Peyer's patch (tissue), 4 donors: ENCODE measurements at places on chromosomes 6 and 20. TPM values are rescaled to one million over a fixed set of nuclear protein-coding genes. Genes with fewer than 3 reads are reported as not detected.

SLC17A3 gene
- total RNA-seq = not detected

PHACTR3 gene
- 14.9 TPM for total RNA-seq

KCNK15 gene
- not detected for total RNA-seq

MRS2 gene
- 29.6 TPM for total RNA-seq

PROCR gene
- 30.3 TPM for total RNA-seq

TUBB1 gene
- total RNA-seq = not detected

CAP2 gene
- total RNA-seq = 2.5 TPM

TMEM200A gene
- 8.7 TPM for total RNA-seq

L3MBTL1 gene
- total RNA-seq = 37.4 TPM

TFAP2B gene
- total RNA-seq = not detected

PPIL6 gene
- total RNA-seq = 0.27 TPM

TNNC2 gene
- not detected for total RNA-seq

GRCh38 chr20:4435671-4436455 lies 285.8 kb upstream of the PRND start:
- no peak overlapping the region for H3K27ac ChIP-seq
- no peaks in the 10 kb centered on the region for H3K27me3 ChIP-seq
- H3K4me1 ChIP-seq = no peaks in the 10 kb centered on the region
- DNase-seq = no peak

GRCh38 chr6:1657116-1657770 lies 47.5 kb downstream of the FOXC1 start:
- H3K4me3 ChIP-seq = no peak overlapping the region
- H3K27ac ChIP-seq = no peak overlapping the region
- no peaks in the 10 kb centered on the region for H3K4me1 ChIP-seq
- no peaks in the 10 kb centered on the region for H3K36me3 ChIP-seq
- H3K27me3 ChIP-seq = no peaks in the 10 kb centered on the region

DNA sequence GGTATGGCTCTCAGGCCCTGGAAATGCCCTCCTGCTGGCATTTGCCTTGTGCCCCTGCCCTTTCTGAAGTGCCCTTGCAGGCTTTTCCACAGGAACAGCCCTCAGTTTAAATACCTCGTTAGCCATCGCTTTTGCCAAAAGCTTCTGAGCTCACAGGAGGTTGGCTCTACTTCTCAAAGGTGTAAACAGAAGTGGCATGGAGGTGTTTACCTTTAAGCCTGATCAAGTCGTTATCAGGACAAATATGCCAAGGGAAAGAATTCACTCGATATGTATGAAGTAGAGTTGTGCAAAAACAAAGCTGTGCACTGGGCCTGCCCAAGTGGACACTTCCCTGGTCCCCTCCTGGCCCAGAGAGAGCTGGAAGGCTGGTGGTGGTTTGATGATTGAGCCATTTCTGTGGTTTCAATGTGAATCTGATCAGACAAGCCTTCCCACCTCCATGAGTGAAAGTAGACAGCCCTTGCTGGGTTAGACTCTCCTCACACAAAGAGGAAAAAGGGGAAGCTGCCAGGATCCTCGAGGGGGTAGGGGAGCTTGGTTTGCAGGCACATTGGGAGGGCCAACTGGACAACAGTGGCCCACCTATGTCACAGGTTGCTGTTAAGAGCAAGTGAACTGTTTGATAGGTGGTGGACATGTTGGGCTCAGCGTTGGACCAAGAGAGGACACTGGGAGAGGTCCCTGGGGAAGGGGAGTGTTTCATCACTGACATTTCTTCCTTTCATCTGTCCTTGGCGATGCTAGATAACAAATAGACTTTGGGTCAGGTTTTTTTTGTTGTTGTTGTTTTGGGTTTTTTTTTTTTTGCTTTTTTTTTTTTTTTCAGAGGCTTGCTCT lies 98.7 kb downstream of the ZDHHC14 start:
- DNase-seq = no peak
- no peak overlapping the region for H3K27ac ChIP-seq
- H3K4me1 ChIP-seq = no peaks in the 10 kb centered on the region
- no peaks in the 10 kb centered on the region for H3K36me3 ChIP-seq

DNA sequence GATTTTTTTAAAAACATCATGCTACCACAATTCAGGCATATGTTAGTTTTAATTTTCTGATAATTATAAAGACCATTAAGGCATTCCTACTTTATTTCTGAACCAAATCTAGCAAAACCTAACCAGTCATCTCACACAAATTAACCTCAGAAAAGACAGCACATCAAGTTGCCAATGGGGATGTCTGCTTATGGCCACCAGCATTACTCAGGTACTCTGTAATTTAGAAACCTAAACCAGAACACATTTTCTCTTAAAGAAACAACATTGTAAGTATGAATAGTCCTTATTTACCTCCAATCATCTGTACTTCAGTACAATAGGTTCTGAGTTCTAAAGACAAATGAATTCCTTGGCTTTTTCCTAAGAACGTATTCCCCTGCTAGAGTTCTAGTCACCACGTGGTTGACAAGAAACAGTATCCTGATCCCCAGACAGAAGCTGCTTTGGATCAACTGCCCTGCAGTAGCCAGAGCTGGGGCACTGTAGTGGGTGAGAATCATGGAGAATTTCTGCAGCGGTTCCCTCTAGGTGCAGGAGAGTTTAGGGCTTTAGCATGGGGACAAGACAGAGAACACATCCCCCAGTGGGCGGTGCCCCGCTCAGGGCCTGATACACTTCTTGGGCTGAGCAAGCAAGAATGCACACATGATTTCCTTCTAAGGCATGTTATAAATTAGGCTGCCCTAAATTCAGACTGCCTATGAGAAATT lies 15.4 kb downstream of the GCLC start:
- no peak for DNase-seq
- H3K4me1 ChIP-seq = no peaks in the 10 kb centered on the region
- no peaks in the 10 kb centered on the region for H3K36me3 ChIP-seq
- no peak overlapping the region for H3K4me3 ChIP-seq

DNA sequence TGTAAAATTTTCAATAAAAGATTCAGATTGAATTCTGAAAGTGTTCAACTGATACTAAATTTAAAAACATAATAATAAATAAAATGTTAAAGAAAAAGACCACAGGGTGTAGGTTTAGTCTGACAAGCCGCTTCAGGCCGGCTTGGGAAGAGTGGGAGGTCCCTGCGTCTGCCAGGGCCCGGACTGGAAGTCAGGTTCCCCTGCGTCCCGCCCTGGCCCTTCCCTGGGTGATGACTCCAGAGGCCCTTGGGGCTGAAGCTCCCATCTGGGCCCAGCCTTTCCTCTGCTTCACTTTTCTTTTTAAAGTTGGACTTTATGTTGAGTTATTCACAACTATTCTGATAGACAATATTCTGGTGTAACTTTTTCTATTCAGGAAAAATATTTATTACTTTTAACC lies 93.3 kb downstream of the SMOC2 start:
- no peaks in the 10 kb centered on the region for H3K4me1 ChIP-seq
- no peaks in the 10 kb centered on the region for H3K36me3 ChIP-seq
- no peak overlapping the region for H3K4me3 ChIP-seq
- no peak for DNase-seq

GRCh38 chr6:100235631-100236030 lies 229.1 kb downstream of the SIM1 start:
- no peaks in the 10 kb centered on the region for H3K27me3 ChIP-seq
- H3K4me3 ChIP-seq = no peak overlapping the region
- no peak for DNase-seq
- no peaks in the 10 kb centered on the region for H3K4me1 ChIP-seq
- H3K36me3 ChIP-seq = no peaks in the 10 kb centered on the region

DNA sequence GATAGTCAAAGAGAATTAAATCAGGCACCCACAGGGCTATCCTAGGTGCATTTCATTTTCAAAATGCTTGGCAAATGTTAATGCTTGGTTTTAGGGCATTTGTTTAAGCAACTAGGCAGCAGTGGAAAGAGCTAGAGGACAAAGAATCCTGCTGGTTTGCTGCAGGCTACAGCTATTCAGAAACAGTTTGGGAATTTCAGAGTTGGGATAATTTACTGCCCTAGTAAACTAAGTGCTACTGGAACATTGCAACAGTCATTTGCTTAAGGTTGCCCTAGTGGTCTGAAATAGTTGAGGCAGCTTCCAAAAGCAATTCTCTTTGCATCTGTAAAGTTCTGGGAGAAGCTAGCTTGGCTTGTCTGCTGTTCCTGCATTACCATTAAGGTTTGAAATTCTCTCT lies 312.7 kb downstream of the LAMA2 start:
- no peak overlapping the region for H3K27ac ChIP-seq
- H3K4me1 ChIP-seq = no peaks in the 10 kb centered on the region
- H3K27me3 ChIP-seq = no peaks in the 10 kb centered on the region
- no peak for DNase-seq
- H3K4me3 ChIP-seq = no peak overlapping the region

DNA sequence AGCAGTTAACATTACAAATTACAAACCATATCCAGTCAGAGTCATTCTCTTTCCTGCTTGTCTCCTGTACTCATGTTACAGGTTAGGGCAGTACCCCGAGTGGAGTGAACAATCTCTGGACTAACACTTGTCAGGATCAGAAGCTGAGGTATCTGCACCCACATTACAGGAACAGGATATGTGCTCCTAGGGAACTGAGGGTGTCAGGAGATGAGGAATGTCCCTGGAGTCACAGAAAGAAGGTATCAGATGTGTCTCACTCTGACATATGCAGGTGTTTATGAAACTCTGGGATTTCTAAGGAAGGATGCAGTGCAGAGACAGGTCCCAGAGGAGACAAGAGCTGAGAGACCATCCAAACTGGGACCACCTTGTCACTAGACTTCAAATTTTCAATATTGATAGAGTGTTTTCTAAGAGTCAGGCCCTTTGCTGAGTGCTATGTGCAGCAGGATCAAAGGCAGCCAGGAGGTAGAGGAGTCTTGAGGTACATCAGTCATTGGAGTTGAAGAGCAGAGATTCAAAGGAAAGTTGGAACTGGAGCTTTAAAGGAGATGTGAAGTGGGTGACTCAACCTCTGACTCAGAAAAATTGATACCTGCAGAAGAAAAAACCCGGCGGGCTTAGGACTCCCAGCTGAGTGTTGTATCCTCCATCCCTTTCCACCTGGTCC lies 12.6 kb downstream of the HLA-DPB1 start:
- H3K36me3 ChIP-seq = no peaks in the 10 kb centered on the region
- H3K4me1 ChIP-seq = peaks cover 4% of the 10 kb centered on the region
- no peak overlapping the region for H3K27ac ChIP-seq
- no peak for DNase-seq
- no peak overlapping the region for H3K4me3 ChIP-seq

DNA sequence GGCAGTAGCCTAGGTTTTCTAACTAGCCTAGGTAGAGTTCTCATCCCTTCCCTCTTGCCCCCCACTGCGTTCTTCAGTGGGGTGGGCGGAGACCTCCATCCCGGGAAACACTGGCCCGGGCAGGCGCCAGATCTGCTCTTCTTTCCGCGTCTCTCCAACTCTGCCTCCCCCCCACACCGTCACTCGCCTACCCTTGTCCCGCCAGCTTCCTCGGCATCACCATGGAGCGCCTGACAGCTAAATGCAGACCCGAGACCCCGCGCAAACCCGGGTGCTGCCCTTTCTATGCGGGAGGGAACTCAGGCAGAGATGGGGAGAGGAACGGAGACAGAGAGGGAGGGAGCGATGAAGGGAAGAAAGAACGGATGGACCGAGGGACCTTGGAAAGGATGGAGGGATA lies 1494.8 kb upstream of the DEFB115 start:
- H3K27ac ChIP-seq = no peak overlapping the region
- no peak for DNase-seq
- H3K4me3 ChIP-seq = no peak overlapping the region
- no peaks in the 10 kb centered on the region for H3K4me1 ChIP-seq

- H3K27ac ChIP-seq = no peak overlapping the region
- no peak for DNase-seq
- no peaks in the 10 kb centered on the region for H3K36me3 ChIP-seq
- H3K27me3 ChIP-seq = no peaks in the 10 kb centered on the region
- H3K4me3 ChIP-seq = no peak overlapping the region
Observed at GRCh38 chr20:10313701-10314100, 95.1 kb downstream of the SNAP25 start.

DNA sequence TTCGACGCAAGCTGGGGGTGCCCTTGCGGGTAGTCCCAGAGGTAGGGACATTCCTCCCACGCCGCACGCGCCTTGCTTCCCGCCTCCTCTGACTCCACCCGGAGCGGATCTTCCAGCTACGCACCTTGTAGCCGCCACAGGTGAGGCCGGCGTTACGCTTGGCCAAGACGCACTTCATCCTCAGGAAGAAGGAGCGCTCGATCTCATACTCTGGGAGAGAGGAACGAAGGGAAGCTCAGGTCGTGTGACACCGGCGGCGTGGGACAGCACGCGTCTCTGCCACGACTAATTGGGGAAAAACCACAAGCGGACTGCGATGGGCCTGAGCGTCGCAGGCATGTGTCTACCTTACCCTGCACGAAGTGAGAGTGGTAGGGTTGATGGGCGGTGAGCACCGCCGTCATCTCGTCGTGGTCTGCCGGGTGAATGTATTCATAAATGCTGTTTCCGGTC lies 15.5 kb downstream of the SIM1 start:
- H3K4me3 ChIP-seq = no peak overlapping the region
- no peaks in the 10 kb centered on the region for H3K36me3 ChIP-seq
- H3K27ac ChIP-seq = no peak overlapping the region

DNA sequence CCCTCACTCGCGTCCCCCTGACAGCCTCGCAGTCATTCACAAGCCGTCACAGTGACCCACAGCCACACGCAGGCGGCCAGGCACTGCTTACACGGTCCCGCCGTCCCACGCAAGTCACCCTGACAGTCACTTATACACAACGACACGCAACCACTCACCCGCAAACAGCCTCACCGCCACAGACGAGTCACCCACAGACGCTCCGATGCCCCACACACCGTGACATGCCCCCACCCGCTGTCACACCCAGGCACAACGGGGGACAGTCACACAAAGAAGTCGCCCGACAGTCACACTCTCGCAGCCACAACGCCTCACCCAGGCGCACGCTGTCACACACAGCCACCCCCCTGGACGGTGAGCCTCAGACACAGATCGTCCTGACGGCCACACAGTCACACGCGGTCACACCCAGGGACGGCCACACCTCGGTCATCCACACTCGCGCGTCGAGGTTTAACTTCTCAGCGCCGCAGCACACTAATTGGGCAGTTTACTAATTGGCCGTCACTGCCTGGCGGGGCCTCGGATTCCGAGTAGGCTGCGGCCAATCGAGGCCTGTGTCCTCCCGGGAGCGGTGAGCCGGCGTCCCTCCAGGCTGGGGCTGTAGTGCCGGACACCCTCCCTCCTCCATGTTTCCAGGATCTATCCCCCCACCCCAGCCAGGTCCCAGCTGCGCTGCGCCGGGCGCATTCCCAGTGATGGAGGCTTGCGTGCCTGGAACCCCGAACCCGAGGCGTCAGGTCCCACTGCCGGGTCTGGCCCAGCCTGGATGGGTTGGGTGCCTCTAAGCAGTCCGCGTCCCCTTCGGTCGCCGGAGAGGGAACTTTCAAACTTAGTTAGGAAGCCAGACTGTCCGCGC lies 790 bp downstream of the TOX2 start:
- peak overlapping the region; percentile 60 for H3K4me3 ChIP-seq
- no peaks in the 10 kb centered on the region for H3K27me3 ChIP-seq
- no peaks in the 10 kb centered on the region for H3K36me3 ChIP-seq

- DNase-seq = no peak
- H3K27ac ChIP-seq = no peak overlapping the region
- H3K4me3 ChIP-seq = no peak overlapping the region
- H3K4me1 ChIP-seq = no peaks in the 10 kb centered on the region
- no peaks in the 10 kb centered on the region for H3K36me3 ChIP-seq
Observed at GRCh38 chr20:52945268-52945667, 26.9 kb upstream of the TSHZ2 start.
